ENCODE measurements at places on chromosomes 4 and X. TPM values are rescaled to one million over a fixed set of nuclear protein-coding genes. Genes with fewer than 3 reads are reported as not detected.

DNA sequence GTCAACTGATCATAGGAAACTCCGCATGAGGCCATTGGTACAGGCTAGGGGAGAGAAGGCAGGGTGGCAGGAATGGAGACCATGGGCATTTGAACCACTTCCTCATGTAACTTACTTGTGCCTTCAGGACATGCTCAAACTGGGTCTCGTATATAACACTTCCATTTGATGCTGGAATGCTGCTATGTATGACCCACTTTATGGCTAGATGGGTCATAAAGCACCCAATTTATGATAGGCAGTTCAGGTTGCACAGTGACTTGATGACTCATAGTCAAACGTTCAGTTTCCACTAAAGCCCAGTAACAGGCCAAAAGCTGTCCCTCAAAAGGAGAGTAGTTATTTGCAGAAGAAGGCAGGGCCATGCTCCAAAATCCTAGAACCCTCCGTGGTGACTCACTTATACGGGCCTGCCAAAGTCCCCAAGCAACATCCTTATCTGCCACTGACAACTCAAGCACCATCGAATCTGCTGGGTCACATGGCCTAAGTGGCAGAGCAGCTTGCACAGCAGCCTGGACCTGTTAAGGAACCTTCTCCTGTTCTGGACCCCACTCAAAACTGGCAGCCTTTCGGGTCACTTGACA, 236.4 kb downstream of the ZC4H2 start:
- no peak overlapping the region for H3K4me3 ChIP-seq
- DNase-seq = no peak
- H3K27ac ChIP-seq = no peak overlapping the region
- no peaks in the 10 kb centered on the region for H3K27me3 ChIP-seq
- H3K36me3 ChIP-seq = no peaks in the 10 kb centered on the region
- no peaks in the 10 kb centered on the region for H3K4me1 ChIP-seq

Gene OPRPN
- not detected for total RNA-seq

- no peaks in the 10 kb centered on the region for H3K36me3 ChIP-seq
- no peak overlapping the region for H3K4me3 ChIP-seq
- no peaks in the 10 kb centered on the region for H3K4me1 ChIP-seq
- no peak for DNase-seq
- no peak overlapping the region for H3K27ac ChIP-seq
Observed at GRCh38 chr4:89486042-89486441, 178.4 kb upstream of the GPRIN3 start.

- H3K4me3 ChIP-seq = no peak overlapping the region
- no peaks in the 10 kb centered on the region for H3K36me3 ChIP-seq
- no peaks in the 10 kb centered on the region for H3K4me1 ChIP-seq
- DNase-seq = no peak
- no peak overlapping the region for H3K27ac ChIP-seq
- no peaks in the 10 kb centered on the region for H3K27me3 ChIP-seq
Observed at GRCh38 chr4:149836546-149836945, 20.9 kb upstream of the IQCM start.

DNA sequence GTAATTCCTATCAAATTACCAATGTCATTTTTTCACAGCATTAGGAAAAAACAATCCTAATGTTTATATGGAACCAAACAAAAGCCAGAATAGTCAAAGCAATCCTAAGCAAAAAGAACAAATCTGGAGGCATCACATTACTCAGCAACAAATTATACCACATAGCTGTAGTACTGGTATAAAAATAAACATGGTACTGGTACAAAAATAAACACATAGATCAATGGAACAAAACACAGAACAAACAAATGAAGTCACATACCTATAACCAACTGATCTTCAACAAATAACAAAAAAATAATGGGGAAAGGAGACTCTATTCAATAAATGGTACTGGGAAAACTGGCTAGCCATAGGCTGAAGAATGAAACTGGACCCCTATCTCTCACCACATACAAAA, 37.4 kb downstream of the PPA2 start:
- H3K4me1 ChIP-seq = no peaks in the 10 kb centered on the region
- H3K27me3 ChIP-seq = no peaks in the 10 kb centered on the region
- no peaks in the 10 kb centered on the region for H3K36me3 ChIP-seq
- no peak overlapping the region for H3K27ac ChIP-seq
- DNase-seq = no peak

GRCh38 chrX:132743086-132743485, 215.3 kb downstream of the HS6ST2 start:
- no peaks in the 10 kb centered on the region for H3K27me3 ChIP-seq
- DNase-seq = no peak
- H3K4me3 ChIP-seq = no peak overlapping the region
- H3K36me3 ChIP-seq = no peaks in the 10 kb centered on the region
- H3K4me1 ChIP-seq = no peaks in the 10 kb centered on the region

Gene FAM3A
- total RNA-seq = 72.7 TPM

GRCh38 chr4:178196751-178197374, 754.6 kb upstream of the AGA start:
- no peak overlapping the region for H3K4me3 ChIP-seq
- DNase-seq = no peak
- H3K4me1 ChIP-seq = no peaks in the 10 kb centered on the region
- H3K27ac ChIP-seq = no peak overlapping the region
- no peaks in the 10 kb centered on the region for H3K27me3 ChIP-seq

DNA sequence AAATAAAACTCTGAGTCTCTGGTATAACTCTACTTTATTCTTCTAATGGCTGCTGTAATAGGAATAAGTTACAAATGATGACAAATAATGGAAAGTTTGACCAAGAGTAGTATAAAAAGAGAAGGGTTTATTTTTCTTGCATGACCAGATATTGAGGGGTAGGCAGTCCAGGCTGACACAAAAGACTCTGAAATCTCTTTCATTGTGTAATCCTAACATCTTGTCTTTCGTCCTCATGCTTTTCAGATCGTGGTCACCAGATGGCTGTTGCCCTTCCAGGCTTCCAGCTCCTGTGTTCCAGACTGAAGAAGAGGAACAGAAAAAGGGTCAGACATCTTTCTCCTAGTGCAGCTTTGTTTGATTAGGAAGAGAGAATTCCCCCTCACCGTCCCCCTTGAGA, 176.9 kb upstream of the GK2 start:
- H3K4me1 ChIP-seq = no peaks in the 10 kb centered on the region
- H3K36me3 ChIP-seq = no peaks in the 10 kb centered on the region

Gene MGAT4D
- not detected for total RNA-seq

Gene RGN
- 3.6 TPM for total RNA-seq

DNA sequence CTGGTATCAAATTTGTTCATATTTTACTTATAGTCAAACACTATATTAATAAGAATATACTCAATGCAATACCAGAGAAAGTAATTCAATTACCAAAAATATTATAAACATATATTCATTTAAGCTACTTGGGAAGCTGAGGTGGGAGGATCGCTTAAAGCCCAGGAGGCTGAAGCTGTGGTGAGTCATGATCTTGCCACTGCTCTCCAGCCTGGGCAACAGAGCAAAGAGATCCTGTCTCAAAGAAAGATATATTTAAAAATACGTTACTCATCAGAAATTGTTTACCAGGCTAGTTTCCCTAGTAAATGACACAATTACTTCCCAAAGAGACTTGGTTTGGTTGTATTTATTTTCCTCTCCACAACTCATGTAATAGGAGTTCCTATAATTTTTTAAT, 433.6 kb downstream of the GASK1B start:
- H3K4me3 ChIP-seq = no peak overlapping the region
- H3K27me3 ChIP-seq = no peaks in the 10 kb centered on the region
- H3K4me1 ChIP-seq = no peaks in the 10 kb centered on the region
- no peak for DNase-seq
- no peaks in the 10 kb centered on the region for H3K36me3 ChIP-seq

DNA sequence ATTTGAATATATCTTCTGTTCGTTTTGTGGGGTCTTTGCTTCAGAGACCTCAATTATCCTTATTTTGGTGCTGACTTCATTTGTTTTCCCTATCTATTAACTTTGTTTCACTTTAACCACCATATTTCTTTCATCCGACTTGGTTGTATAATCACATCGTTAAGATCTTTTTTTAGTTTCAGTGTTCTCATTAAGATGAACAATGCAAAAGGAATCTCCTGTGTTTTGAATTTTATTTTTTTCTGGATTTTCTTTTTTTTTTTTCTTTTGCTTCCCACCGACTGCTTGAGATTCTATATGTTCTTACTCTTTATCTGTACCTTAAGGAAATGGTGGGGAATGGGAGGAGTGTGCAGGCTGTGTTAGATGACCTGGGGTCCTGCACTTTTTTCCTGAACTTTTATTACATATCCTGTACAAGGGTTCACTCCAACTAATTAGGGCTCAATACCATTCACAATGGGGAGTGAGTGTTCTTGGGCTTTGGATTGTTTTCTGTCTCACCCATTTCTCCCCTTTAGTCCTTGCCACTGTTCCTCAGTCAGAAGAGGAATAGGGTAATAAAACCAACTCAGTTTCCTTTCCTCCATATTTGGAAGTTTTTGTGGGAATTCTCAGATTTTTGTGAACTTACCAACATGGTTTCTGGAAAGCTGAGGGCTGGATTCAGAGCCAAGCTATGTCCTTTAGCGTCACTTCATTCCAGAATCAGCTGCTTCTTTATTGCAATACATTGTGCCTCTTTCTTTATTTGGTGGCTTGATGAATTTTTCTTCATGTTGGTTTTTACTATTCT, 43.2 kb upstream of the BMPR1B start:
- no peak overlapping the region for H3K4me3 ChIP-seq
- no peak overlapping the region for H3K27ac ChIP-seq
- no peaks in the 10 kb centered on the region for H3K27me3 ChIP-seq
- H3K36me3 ChIP-seq = no peaks in the 10 kb centered on the region
- no peaks in the 10 kb centered on the region for H3K4me1 ChIP-seq

- H3K36me3 ChIP-seq = no peaks in the 10 kb centered on the region
- no peak overlapping the region for H3K27ac ChIP-seq
- no peak for DNase-seq
Observed at GRCh38 chr4:144595681-144596080, 50.3 kb upstream of the HHIP start.

Gene SMIM43
- not detected for total RNA-seq

GRCh38 chr4:47968847-47969246, 47.6 kb downstream of the CNGA1 start:
- no peak overlapping the region for H3K27ac ChIP-seq
- no peak for DNase-seq
- H3K4me3 ChIP-seq = no peak overlapping the region
- H3K27me3 ChIP-seq = no peaks in the 10 kb centered on the region

DNA sequence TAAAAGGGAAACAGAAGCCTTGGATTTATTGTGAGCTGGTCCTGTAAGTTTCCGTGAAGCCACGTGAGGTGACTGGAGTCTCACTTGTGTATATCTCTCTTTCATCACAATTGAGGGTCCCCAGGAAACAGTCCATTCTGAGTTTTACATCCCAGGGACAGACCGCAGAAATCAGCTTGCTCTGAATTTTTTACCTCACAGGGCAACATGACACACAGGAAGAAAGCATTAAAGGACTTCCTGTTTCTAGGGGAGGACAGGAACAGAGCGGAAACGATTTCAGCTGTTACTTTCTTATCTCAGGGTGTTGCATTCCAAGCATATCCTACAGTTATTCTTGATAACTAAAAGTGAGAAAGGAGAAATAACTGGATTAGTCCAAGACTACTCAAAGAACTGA, 553.5 kb downstream of the TRAM1L1 start:
- H3K27me3 ChIP-seq = no peaks in the 10 kb centered on the region
- H3K4me1 ChIP-seq = no peaks in the 10 kb centered on the region
- DNase-seq = no peak

Gene RHOXF2
- not detected for total RNA-seq

- no peaks in the 10 kb centered on the region for H3K27me3 ChIP-seq
- H3K36me3 ChIP-seq = no peaks in the 10 kb centered on the region
- no peaks in the 10 kb centered on the region for H3K4me1 ChIP-seq
- DNase-seq = no peak
Observed at GRCh38 chrX:2471641-2472040, 29.1 kb downstream of the DHRSX start.

- H3K4me3 ChIP-seq = no peak overlapping the region
- no peaks in the 10 kb centered on the region for H3K36me3 ChIP-seq
- H3K4me1 ChIP-seq = no peaks in the 10 kb centered on the region
- H3K27me3 ChIP-seq = no peaks in the 10 kb centered on the region
- DNase-seq = no peak
Observed at GRCh38 chr4:120801137-120801758, 121.3 kb downstream of the PRDM5 start.

Gene SLC25A5
- 230 TPM for total RNA-seq

Gene MAML3
- total RNA-seq = 30.6 TPM

DNA sequence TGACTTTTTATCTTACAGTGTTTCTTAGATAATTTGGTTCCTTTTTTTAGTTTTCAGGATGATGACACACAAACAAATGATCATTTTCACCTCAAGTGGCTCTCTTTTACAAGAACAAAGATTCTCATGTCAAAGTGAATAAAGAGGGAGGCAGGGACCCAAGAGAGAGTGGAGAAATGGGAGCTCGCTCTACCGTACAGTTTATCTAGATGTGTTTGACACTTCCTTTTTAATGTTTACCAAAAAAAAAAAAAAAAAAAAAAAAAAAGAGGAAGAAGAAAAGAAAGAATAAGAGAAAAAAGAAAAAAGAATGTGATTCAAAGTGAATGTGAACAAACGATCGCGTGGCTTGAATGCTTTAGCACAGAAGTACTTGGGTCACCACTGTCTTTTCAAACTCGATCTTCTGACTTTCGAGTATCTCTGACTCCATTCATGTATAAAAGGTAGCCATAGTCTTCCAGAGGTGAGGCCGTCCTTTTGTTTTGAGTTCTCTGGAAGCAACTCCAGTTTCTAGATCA, 75.6 kb upstream of the GRXCR1 start:
- no peaks in the 10 kb centered on the region for H3K27me3 ChIP-seq
- H3K36me3 ChIP-seq = no peaks in the 10 kb centered on the region
- H3K27ac ChIP-seq = no peak overlapping the region
- H3K4me1 ChIP-seq = no peaks in the 10 kb centered on the region
- DNase-seq = no peak

Measured in prostate gland (tissue), 2 donors.